SK-N-DZ (cell line): ENCODE measurements at places on chromosomes 16 and 17.

DNA sequence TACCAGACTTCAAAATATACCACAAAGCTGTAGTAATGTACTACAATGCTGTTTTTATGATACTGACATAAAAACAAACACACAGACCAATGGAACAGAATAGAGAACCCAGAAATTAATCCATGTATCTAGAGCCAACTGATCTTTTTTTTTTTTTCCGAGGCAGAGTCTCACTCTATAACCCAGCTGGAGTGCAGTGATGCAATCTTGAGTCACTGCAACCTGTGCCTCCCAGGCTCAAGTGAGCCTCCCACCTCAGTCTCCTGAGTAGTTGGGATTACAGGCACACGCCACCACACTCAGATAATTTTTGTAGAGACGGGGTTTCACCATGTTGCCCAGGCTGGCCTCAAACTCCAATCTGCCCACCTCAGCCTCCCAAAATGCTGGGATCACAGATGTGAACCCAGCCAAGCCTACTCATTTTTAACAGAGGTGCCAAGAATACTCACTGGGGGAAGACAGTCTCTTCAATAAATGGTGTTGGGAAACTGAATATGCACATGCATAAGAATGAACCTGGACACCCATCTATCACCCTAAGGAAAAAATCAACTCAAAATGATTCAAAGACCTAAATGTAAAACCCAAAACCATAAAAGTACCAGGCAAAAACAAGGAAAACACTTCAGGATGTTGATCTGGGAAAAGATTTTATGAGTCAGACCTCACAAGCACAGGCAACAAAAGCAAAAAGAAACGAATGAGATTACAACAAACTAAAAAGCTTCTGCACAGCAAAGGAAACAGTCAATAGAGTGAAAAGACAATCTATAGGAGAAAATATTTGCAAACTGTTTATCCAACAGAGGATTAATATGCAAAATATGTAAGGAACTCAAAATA, 63.1 kb downstream of the STX8 start:
- no peak for DNase-seq

- no peak for DNase-seq
Observed at GRCh38 chr17:70716551-70716950, 547.2 kb downstream of the KCNJ2 start.

DNA sequence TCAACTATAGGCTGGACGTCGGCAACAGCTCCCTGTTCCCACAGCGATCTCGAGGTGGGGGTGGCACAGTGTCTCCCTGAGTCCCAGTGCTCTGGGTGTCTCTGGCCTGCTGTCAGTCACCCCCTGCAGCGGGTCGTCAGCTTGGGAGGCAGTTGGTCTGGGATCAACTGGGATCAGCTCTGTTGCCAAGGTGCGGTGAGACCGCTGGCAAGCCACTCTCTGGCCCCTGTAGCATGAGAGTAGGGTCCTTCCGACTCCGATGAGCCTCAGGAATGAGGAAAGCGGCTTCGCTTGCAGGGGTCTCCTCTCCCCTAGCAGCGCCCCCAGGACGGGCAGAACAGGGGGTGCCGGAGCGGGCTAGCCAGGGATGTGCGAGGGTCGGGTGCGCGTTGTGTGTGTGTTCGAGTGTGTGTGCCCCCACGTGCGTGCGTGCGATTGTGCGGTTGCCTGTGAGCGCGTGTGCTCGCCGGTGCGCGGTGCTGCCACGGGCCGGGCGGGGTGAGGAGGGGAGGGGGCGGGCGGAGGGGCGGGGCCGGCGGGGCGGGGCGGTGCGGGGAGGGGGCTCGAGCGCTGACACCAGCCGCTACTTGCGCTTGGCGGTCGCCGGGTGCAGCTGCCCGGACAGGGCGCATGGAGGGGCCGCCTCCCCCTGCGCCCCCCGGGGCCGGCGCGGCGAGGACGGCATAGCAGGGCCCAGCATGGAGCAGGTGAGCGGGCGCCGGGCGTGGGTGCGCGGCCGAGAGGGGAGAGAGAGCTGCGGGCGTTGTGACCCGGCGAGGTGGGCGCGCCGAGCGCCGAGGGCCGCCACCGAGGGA, 9.4 kb upstream of the ARHGAP23 start:
- DNase-seq, result peak; percentile 55

- DNase-seq, result peak; percentile 68
Observed at GRCh38 chr16:59356709-59357108, 622.6 kb upstream of the GOT2 start.

DNA sequence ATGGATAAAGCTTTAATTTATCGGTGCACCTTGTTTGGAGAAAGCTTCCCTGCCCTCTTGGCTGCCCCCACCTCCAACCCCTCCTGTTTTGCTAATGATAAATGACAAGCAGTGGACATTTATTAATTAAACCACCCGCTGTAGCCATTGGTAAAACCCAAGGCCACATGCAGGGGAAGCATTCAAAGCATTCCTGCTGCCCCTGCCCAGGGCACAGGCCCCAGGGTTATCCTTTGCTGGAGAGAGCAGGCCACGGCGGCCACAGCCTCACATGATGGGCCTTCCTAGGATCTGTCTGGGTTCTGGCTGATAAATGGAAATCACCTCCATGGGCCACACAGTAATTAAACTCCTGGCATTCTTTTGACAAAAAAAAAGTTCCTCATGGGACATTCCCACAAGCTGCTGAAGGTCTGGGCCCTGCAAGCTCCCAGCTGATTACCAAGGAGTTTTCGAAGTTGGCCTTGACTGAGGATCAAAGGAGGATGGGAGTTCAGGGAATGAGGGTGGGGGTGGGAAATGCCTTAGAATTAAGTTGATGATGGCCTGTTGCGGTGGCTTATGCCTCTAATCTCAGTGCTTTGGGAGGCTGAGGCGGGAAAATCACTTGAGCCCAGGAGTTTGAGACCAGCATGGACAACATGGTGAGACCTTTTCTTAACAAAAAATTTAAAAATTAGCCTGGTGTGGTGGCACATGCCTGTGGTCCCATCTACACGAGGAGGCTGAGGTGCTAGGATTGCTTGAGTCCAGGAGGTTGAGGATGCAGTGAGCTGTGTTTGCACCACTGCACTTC, 35.5 kb downstream of the SOST start:
- DNase-seq, result no peak

GRCh38 chr16:77059446-77059845, 131.5 kb upstream of the MON1B start:
- DNase-seq, result no peak

- no peak for DNase-seq
Observed at GRCh38 chr16:72107371-72107770, 13.7 kb downstream of the DHX38 start.

DNA sequence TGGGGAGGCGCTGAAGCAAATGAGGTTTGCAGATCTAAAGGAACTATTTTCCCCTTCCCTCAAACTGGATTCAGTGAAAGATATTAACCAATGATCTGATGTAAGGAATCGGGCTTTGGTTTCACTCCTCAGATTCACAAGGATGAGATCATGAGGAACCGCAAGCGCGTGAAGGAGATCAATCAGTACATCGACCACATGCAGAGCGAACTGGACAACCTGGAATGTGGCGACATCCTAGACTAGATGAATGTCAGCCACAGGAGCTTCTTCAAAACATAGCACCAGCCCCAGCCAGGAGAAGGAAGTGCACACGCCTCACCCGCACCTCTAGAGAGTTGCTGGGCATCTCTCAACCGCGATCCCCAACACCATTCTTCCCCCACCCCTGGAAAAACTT, 22.5 kb downstream of the ATPAF2 start:
- no peak for DNase-seq

GRCh38 chr17:11495613-11496012, 102.7 kb upstream of the DNAH9 start:
- DNase-seq, result no peak

DNA sequence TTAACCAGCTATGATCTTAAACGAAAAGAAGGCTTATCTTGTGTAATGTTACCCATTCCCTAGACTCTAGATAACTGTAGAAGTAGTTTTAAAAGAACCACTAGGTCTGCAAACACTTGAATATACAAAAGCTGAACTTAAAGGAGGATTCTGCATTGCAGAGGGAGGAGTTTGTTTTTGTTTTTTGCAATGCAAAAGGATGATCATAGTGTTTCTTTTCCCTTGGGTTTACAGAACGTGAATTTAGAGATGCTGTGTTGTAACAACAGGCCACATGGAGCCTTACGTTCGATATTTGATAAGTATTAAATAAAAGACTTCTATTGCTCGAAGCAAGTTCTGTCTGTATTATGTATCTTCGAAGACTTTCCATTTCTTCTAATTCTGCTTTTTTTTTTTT, 77.6 kb downstream of the CHD9 start:
- DNase-seq, result no peak

DNA sequence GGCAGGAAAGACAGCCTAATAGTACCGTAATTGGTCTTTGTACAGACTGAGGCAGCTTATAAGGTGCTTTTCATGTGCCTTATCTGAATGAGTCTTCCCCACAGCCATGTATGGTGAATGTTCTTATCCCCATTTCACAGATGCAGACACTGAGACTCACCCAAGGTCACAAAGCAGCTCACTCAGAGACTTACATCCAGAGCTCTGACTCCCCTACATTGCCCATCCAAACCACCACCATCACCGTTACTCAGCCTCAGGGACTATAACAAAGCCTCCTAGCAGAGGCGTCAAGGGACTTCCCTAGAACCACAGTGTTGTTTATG, 627 bp upstream of the GPR179 start:
- no peak for DNase-seq

GRCh38 chr17:8122422-8122923, 1.4 kb downstream of the HES7 start:
- DNase-seq, result peak; percentile 39

GRCh38 chr16:84979516-84979915, 31.8 kb downstream of the ZDHHC7 start:
- DNase-seq, result no peak

- DNase-seq, result peak; percentile 68
Observed at GRCh38 chr16:15829460-15829859, 27.4 kb downstream of the MYH11 start.

GRCh38 chr17:55641676-55642081, 81.0 kb downstream of the TMEM100 start:
- DNase-seq, result peak; percentile 68

GRCh38 chr17:14396547-14396946, 95.7 kb downstream of the HS3ST3B1 start:
- no peak for DNase-seq

DNA sequence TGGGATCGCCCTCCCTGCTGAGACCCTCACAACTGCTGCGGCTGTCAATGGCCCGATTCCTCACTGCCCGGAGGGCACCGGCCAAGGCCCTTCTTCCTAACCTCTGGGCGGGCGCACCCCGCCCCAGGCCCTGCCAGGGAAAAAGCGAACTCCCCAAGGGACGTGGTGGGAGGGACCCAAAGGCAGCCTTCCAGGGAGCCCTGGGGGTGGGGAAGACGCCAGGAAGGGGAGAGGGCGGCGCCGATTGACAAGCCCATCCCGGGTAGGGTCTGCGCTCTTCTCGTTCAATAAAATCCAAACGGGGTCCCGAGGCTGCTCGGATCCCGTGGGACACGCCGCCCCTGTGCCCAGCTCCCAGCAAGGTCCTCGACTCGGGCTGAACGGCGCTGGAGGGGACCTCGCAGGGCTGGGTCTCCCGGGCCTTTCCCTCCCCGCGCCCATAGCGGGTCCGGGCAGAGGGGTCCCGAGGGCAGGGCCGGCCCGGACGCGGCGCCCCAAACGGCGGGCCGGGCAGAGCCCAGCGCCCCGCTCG, 416 bp downstream of the KIFC3 start:
- DNase-seq, result no peak

GRCh38 chr17:2691069-2691871, 20.3 kb downstream of the CLUH start:
- no peak for DNase-seq

- DNase-seq, result no peak
Observed at GRCh38 chr16:87052506-87052905, 264.7 kb downstream of the C16orf95 start.

- DNase-seq, result no peak
Observed at GRCh38 chr16:83849421-83849820, 41.6 kb downstream of the HSBP1 start.

- no peak for DNase-seq
Observed at GRCh38 chr17:68238871-68239253, 9.0 kb upstream of the AMZ2 start.

DNA sequence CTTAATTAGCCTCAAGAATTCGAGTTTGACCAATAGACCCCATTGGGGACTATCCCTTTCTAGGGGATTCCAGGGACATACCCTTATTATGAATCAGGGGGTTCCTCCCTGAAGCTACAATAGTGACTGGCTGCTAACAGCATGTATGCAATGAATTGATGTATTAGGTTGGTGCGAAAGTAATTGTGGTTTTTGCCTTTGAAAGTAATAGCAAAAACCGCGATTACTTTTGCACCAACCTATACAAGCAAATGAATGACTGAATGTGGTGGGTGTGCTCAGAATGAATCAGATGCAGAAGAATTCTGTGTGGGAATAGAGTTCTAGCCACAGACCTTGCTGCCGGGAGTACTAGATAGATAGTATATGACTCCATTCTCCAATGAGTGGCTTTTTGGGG, 76.7 kb downstream of the HLF start:
- DNase-seq, result no peak

GRCh38 chr16:79329166-79329521, 271.4 kb downstream of the MAF start:
- DNase-seq, result no peak

GRCh38 chr16:22324787-22325597, 27.8 kb downstream of the POLR3E start:
- DNase-seq, result no peak

- DNase-seq, result no peak
Observed at GRCh38 chr17:38910325-38910724, 15.1 kb upstream of the LASP1NB start.
